GM13977 (cell line): ENCODE measurements at places on chromosomes 2 and 18.

DNA sequence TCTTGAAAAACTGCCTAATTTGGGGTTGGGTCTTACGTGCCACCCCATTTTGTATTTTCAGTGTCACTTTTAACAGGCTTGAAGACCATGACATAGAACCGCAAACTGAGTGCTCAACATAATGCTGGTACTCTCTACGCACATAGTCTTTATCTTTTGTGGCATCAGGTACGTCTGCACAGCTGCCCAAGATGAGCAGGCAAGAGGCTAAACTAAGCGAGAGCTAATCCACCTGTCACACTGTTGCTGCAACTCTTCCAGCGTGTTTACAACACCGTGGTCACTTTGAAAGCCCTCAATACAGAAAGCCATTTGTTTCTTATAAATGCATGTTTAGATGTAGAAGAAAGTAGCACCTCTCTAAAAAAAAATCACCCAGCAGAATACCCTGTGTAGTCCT, 270.0 kb upstream of the TCF4 start:
- DNase-seq, result no peak

DNA sequence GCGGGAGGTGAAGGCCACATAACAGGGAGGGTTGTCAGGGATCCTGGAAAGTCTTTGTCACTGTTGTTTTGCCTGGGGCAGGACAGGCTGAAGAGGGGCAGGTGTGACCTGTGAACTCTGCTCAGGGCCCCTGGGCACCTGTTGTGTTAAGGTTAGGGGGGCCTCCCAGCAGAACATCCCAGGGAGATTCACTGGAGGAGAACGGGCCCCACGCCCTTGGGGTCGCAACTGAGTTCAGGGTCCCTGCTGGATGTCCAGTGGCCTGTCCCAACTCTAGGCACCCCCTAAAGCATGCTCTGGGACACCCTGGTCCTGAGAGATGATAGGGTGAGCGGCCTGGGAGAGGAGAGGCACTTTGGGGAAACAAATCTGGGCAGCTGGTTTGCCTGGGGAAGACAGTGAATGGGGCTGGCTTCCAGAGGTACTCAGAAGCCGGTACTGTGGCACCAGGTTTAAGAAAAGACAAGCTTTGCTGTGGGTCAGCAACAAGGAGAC, 22.9 kb downstream of the GPR35 start:
- DNase-seq, result no peak

DNA sequence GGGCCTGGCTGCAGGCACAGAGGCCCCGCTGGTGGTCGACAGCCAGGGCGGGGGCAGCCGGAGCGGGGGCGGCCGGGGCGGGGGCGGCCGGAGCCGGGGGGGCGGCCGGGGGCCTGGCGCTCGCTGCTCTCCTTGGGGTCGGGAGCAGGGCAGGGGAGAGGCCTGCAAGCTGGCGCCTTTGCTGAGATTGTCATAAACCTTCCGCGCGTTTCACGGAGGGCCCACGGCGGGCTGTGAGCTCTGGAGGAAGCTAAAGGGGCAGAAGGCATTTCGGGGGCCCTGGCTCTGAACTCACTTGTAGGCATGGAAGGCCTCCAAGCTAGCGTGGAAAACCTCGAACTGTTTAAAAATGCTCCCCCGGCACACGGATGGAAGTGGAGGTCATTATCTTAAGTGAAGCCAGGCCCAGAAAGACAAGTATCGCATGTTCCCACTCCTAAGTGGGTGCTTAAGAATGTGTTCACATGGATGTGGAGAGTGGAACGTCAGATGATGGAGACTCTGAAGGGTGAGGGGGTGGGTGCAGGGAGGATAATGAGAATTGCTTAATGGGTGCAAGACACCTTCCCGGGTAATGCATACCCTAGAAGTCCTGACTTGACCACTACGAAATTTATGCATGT, 629 bp downstream of the PRELID3A start:
- DNase-seq, result no peak

DNA sequence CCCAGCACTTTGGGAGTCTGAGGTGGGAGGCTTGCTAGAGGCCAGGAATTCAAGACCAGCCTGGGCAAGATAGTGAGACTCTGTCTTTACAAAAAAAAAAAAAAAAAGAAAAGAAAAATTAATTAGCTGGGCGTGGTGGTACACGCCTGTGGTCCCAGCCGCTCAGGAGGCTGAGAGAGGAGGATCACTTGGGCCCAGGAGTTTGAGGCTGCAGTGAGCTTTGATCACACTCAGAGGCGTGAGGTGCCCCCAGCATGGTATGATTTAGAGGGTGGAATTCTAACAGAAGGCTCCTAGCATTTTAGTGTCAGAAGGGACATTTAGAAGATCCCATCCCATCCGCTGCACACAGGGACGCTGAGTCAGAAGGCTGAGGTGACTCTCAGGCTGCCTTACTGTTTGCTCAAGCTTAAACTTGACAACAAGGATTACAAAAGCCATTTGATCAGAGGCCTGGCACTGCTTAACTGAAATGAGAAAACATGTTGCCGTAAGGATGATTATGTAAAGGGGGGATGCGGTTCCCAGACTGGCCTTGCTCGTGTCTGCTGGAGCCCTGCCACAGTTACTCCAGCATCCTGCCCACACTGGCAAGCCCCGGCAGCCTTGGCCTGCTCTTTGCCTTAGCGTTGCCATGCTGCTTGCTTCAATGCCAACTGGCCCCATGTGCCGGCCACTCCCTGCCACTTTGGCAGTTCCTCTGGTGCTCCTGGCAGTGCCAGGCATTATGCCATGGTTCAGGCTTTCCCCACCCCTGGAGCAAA, 45.6 kb upstream of the SLC1A4 start:
- DNase-seq, result no peak

GRCh38 chr2:196205881-196206435, 34.6 kb upstream of the STK17B start:
- DNase-seq, result no peak

- DNase-seq, result no peak
Observed at GRCh38 chr2:202037086-202037485, 3.4 kb downstream of the FZD7 start.

GRCh38 chr2:136115183-136115761, 2.7 kb downstream of the CXCR4 start:
- DNase-seq, result no peak
